ENCODE measurements at places on chromosomes 7 and 10.

DNA sequence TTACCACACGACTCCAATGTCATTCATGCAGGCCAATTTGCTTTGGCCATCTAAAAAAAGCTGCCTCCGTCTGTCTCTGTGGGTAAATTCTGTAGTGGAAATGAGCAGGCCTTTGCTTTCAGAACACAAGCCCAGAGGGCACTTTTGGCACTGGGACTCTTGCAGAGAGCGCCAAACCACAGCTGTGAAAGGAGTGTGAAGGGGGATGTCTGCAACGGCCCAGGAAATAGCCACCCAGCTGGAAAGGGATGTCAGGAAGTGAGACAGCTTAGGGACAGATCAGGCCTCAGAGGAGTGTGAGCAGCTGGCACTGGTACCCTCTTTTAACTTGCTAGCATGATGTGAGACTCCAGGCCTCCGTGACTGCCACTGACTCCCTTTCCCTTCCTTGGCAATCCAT, 152.4 kb downstream of the DKK1 start:
- no peak for DNase-seq

DNA sequence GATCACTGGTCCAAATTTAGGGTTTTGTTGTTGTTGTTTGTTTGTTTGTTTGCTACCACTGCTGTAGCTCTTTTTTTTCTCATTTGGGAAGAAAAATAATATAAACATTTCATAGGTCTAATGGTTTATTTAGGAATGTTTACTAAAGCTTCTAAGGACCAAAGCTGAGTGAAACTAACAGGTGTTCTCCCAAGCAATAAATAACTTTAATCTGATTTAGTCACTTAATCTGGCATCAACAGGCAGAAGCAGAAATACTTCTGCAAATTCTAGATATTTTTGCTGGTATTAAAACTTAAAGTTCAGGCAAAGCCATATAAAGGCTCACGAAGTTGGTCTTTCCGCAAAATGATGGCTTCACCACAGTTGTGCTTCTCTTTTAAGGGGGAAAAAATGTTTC, 144.5 kb upstream of the YAE1 start:
- DNase-seq, result no peak

GRCh38 chr10:32961343-32961894, 3.4 kb upstream of the ITGB1 start:
- no peak for DNase-seq

GRCh38 chr7:100753750-100754149, 20.4 kb downstream of the ZAN start:
- no peak for DNase-seq

GRCh38 chr7:11636274-11636673, 195.7 kb downstream of the THSD7A start:
- DNase-seq, result no peak

- DNase-seq, result no peak
Measured at GRCh38 chr10:2963889-2964631, 103.3 kb upstream of the PFKP start.

DNA sequence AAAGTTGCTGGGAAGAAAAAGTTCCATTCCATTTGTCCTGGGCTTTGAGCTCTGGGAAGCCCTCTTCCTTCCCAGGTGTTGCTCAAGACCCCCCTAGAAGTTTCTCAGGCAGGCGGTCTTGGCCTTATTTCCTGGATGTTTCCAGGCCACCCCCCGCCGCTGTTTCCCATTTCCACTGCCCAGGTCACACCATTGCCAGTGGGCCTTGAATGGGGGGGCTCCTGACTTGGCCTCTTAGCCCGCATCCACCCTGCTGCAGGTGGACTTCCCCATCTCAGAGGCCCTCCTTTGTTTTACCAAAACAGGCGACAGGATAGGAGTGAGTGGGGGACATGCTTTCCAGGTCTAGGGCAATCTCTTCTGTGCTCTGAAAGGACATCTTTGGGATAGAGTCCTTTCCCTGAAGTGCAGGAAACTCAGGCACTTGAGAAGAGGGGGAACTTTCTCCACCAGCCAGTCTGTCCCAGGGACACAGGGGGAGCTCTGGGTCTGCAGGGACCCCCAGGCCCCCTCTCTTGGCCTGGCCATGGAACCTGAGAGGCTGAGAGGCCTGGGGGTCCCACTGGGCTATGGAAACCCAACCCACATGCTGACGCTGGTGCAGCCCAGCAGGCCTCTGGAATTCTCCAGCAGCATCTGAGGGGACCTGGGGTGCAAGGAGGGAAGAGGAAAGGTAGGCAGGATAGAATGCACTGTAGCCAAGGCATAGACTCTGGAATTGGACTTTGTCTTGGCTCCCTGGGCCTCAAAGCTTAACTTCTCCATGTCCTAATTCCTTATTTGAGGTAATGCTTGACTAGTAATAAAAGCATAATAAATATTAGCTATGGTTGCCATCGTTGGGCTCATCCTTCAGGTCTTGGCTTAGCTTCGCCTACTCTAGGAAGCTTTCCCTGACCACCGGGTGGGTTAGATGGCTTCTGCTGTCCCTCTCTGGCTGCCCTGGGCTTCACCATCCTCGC, 17.6 kb downstream of the NEURL1 start:
- DNase-seq, result no peak

DNA sequence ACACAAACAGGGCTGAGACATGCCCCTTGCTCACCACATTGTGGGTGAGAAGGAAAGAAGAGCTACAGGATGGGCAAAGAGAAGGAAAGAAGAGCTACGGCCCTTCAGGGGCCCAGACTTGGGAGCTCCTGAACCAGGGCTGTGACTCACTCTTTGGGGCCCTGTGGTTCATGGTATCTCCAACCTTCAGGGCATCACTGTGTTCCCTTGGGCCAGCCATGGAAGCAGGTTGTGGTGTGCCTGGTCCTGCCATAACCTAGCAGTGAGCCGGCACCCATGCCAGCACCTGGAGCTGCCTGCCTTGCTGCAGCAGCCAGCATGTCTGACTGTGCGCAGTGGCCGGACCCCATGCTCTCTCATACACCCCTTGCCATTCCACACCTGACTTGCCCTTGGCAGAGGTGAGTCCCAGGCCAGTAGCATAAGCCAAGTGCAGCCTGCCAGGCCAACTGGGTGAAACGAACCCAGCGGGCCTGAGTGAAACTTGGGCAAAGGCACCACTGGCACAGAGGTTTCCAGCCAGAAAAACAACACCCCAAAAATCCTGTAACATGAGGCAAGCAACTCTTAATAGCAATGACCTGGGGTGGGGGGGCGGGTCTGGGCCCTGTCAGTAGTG, 89.0 kb upstream of the CACUL1 start:
- DNase-seq, result no peak

DNA sequence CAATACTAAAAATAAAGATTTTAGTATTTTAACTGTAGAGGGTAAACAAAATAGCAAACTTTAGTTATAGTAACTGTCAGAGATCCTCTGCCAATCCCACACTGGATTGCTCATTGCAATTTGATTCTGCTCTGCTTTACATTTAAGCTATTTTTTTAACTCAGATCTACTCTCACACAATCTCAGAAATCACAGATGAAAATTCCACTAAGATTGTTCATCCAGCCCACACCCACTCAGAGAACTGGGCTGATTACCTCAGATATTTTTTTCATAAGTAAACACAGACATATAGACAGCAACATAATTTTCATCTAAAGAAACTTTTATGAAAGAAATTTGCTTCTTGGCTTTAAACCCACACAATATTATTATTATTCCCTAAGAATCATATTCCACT, 7.0 kb downstream of the OSBPL3 start:
- no peak for DNase-seq

GRCh38 chr10:80646366-80646765, 108.7 kb downstream of the SH2D4B start:
- DNase-seq, result no peak

DNA sequence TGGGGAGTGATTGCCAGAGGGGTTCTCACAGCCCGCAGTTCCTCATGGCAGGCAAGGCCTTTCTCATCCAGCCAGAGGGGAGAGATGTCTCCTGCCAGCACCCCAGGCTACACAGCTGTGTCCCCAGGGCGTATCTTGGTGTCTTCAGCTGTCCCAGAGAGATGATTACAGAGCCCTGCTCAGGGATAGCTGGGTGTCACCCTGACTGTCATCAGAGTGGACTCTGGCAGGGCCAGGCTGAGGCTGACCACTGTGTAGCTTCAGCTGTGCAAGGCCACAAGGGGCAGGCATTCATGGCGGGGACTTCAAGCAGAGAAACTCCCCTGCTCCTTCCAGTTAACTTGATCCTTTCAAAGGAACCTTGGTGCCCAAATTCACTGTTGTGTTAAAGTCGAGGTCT, 124.2 kb downstream of the RGS10 start:
- DNase-seq, result no peak

DNA sequence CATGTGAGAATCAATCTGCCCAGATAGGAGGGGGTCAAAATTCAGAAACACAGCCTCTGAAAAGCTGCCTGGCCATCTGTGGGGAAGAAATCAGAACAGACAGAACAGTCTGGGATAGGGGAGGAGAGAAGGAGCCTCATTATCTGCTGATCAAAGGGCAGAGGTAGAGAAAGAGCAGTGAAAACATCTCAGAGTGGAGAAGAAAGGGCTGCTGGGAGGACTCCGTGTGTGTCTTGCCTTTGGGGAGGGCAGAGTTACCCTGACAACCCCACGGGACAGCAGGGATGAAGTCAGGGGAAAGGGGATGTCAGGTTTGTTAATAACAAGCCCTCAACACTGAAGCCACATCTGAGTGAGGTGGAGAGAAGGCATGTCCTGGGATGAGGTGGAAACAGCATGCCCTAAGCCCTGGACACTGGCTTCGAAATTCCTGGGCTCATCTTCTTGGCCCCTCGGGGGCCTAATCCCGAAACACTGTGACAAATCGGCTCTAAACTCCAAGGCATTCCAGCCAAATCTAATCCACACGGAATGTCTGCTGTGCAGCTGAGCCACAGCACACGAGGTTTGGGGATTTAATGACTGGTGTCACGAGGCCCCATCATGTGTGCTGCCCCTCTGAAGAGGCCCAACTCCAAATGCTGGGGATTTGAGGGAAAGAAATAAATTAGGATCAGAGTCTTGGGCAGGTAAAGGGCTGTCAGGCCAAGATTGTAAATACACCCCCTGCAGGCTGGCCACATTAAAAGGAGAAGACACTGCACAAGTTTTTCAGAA, 82.8 kb upstream of the FGFR2 start:
- DNase-seq, result no peak

DNA sequence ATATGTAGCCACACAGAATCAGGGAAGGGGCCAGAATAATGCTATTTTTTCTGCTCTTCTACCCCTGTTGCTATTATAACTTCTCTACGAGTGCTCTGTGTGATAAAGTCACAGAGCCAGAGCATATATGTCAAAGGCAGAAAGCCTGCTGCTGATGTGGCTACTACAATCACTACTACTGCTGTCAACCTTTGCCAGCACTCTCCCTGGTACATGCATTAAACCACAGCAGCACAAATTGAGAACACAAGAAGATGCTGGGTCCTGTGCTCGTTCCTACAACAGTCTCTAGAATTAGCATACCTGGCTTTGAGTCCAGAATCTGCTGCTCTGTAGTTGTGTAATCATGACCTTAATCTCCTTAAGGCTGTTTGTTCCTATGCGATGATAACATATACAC, 108.6 kb downstream of the SEMA3A start:
- no peak for DNase-seq

GRCh38 chr10:121171825-121172787, 320.9 kb downstream of the WDR11 start:
- no peak for DNase-seq

- no peak for DNase-seq
Measured at GRCh38 chr7:157551325-157552070, 214.7 kb downstream of the DNAJB6 start.

GRCh38 chr10:96324447-96324846, 20.2 kb downstream of the DNTT start:
- DNase-seq, result no peak

DNA sequence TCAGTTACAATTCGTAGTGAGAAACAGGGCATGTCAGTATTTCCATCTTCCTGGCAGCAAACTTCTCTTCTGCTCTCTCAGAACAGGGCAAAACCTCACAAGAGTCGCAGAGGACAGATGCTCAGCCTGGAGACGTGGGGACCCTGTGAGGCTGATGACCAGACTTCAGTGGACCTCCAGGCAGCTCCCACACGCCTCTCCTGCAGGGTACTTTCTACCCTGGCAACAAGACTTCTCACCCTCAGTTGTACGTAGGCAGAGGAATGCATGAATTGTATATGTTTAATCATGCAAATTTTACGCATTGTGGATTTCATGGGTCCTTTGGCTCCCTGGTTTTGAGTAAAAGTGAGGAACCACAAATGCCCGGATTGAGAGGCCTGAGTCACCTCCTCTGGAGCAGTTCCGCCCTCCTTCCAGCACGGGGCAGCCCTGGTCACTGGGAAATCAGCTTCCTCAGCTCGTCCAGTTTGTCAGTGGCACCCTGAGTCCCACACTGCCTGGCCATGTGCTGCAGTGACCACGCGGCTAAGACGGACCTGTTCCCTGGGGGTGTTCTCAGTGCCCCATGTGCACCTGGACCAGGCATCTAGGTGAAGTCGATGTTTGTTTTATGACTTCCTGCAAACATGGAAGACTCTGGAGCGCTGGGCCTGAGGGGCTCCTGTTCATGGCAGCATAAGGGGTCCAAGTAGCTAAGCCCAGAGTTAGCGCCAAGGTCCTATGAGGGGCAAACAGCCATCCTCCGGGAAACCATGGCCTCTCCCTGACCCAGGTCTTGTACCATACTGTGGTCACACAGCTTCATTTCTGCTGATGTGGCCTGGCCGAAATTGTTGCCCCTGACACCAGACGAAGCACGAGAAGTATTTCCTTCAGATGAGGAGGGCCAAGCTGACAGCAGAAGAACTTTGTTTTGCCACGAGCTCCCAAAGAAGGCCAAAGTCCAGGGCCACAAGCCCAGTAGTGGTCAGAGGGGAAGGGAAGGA, 165.1 kb downstream of the TNS3 start:
- DNase-seq, result no peak

DNA sequence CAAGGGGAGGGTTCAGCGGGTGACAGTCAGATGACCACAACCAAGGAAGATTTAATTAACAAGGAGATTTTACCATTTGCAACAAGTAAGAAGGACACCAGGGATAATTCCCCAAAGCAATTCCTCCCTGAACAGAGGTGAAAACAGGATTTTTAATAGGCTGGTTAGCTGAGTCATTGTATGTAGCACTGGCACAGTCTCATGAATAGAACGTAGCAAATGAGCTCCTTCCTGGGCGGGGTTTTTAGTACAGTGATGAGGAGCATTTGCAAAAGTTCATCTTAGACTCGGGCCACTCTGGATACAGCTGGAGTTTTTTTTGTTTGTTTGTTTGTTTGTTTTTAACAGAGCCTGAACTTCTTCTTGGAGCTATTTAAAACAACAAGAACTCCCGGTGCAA, 39.0 kb downstream of the TAC1 start:
- DNase-seq, result peak; percentile 87

- DNase-seq, result no peak
Measured at GRCh38 chr10:29797616-29798015, 162.8 kb upstream of the SVIL start.

DNA sequence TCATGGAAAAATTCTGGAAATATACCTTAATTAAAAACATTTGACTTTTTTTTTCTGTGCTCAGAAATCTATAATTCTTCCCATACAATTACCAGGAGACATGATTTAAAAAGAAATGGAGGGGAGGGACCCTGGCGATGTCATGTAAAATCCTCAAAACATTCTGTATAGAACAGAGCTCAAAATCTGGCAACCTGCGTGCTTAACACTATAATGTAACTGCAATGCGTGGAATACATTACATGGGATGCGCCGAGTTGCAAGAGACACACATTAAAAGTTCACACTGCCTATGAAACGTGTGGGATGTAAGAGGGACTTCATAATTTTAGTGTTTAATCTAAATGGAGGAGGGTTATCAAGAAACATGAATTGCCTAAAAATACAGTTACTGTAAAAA, 215.0 kb downstream of the GLI3 start:
- DNase-seq, result no peak

GRCh38 chr10:123045961-123046731, 37.3 kb downstream of the ACADSB start:
- no peak for DNase-seq

- no peak for DNase-seq
Measured at GRCh38 chr7:141410353-141411000, 140.7 kb upstream of the AGK start.
